HEK293T (cell line): ENCODE measurements at places on chromosomes 1 and 21.

DNA sequence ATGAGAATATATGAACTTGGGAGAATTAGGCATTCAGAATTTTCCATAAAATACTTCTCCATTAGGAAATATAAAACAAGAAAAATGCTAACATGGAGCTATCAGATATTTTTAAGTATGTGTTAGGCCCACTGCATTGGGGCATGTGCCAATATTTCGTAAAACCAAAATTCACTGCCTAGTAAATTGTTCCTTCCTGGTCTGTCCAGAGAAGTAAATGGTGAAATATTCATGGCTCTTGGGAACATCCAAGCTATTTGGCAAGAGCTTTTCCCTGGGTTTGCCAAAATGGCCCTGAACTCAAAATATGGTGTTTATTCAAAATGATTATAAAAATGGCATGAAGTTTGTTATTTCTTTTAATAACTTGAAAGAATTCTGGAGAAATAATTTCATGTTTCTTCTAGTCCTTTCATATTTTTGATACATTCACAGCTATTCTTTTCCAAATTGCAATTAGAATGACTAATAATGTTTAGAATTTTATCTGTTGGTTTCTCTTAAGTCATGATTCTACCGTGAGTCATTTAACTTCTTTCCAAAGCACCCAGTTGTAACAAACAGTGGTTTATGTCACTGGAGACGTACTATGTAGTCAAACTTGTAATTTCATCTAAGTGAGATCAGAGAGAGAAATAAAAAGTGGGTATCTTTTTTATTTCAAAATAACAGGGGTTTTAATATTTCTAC lies 25.7 kb upstream of the SLC19A2 start:
- no peak for DNase-seq

GRCh38 chr1:220380885-220381284 lies 108.6 kb upstream of the RAB3GAP2 start:
- no peak for DNase-seq

DNA sequence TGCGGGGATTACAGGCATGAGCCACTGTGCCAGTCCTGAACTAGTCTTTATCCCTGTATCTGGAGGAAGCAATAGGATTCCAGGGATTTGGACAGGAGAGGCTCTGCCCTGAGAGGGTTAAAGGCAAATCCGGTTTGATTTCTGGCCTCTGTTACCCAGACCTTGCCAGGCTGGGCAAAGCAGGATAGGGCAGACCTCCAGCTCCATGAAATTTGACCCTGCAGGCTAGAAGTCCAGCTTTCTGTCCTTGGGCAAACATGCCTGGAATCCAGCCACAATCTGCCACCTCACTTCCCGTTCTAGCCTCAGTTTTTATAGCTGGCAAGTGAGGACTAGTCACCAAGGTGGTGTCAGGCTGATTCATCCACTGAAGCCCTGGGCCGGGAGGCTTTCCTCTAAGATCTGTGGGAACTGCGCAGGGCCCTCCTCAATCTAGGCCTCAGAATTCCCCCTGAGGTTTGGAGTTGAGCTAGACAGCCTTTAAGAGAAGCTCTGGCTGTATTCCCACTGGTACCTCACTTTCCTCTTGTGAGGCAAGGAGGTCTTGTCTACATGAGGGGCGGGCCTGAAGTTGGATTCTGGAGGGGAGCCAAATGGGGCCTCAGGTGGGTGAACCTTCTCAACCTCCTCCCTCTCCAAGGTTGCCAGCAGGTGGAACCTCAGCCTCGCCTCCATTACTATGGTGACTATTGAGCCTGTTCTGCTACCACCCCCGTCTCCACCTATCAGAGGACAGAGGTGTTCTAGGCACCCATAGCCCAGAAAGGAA lies 7.0 kb upstream of the P3R3URF start:
- no peak for DNase-seq

- DNase-seq, result peak; percentile 79
Observed at GRCh38 chr1:206583707-206584648, 28.3 kb downstream of the EIF2D start.

GRCh38 chr1:46539972-46540371 lies 11.5 kb downstream of the KNCN start:
- DNase-seq, result no peak
